COLO829 (cell line): ENCODE measurements at places on chromosomes 4 and X.

- no peak for DNase-seq
Measured at GRCh38 chr4:25970691-25971432, 56.8 kb downstream of the SMIM20 start.

- no peak for DNase-seq
Measured at GRCh38 chr4:31334086-31334910, 614.1 kb downstream of the PCDH7 start.

- no peak for DNase-seq
Measured at GRCh38 chr4:24053934-24054333, 164.1 kb upstream of the PPARGC1A start.

- no peak for DNase-seq
Measured at GRCh38 chr4:15353207-15353606, 74.6 kb upstream of the C1QTNF7 start.
